Right cardiac atrium (tissue), 5 donors: ENCODE measurements at places on chromosomes 2 and 18. TPM values are rescaled to one million over a fixed set of nuclear protein-coding genes. Genes with fewer than 3 reads are reported as not detected.

Gene B3GNT7
- 2.5 TPM for polyA plus RNA-seq

DNA sequence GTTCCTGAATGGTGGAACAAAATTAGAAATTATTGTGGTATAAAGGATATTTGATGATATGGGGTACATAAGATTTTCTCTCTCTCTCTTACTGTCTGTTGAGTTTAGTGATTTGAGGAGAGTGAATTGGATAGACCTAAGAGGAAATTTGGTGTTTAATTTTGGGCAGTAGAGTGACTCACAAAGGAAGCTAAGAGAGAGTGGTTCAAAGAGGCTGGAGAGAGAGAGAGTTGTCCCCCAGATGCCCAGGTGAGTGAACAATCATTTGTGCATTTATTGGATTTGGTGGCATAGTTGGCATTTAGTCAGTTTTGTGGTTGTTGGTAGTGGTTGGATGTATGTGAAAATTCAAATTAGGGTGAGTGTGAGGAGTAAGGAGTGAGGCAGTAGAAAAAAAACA lies 56.8 kb downstream of the GPD2 start:
- DNase-seq = no peak

GRCh38 chr2:157325786-157326185 lies at the start of gene ERMN:
Gene ERMN, minus strand, starts transcription at chr2:157325824. Its CDS starts 182 bp downstream, at chr2:157325642.
- DNase-seq = no peak

DNA sequence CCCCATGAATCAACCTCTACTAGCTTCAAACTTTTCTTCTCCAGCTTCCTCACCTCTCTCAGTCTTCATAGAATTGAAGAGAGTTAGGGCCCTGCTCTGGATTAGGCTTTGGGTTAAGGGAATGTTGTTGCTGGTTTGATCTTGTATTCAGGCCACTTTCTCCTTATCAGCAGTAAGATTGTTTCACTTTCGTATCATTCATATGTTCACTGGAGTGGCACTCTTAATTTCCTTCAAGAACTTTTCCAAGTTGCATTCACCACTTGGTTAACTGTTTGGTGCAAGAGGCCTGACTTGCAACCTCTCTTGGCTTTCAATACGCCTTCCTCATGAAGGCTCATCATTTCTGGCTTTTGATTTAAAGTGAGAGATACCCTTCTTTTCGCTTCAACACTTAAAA lies 22.8 kb downstream of the OXER1 start:
- DNase-seq = no peak

GRCh38 chr2:107721178-107721577 lies 105.5 kb upstream of the RGPD4 start:
- DNase-seq = no peak

GRCh38 chr2:62197011-62197924 lies 1.4 kb downstream of the B3GNT2 start:
- peak; percentile 76 for DNase-seq

GRCh38 chr18:42838546-42839145 lies 276.8 kb downstream of the RIT2 start:
- DNase-seq = no peak

DNA sequence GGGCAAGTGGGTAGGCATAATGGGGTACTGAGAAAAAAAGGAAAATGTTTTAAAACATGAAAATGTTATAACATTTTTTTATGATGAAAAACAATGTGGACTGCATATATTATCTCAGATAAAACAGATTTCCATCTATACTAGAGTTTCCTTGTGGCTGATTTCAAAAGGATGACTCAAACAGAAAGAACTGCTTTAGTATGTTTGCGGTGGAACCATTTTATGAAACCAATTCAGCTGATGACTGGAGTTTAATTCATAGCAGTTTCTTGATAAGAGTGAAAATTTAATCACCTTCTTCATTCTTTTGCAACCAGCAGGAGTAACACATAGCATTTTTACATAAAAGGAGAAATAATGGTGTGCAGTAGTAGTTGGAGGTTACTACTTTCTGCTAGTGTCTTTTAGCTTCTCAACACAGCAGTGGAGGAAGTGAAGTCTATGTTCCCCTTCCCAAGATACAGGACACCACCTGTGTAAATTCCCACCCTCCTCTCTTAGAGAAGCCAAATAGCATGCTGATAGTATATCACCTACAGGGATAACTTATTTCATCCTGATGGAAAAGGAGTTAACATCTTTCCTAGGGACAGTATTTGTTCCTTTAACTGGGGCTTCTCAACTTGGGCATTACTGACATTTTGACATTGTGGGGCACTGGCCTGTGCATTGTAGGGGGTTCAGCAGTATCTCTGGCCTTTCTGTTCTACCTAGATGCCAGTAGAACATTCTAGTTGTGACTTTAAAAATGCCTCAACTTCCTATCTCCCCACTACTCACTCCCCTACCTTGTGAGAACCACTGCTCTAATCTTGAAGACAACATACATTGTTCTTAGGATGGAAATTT lies 29.9 kb downstream of the PELI1 start:
- DNase-seq = no peak

DNA sequence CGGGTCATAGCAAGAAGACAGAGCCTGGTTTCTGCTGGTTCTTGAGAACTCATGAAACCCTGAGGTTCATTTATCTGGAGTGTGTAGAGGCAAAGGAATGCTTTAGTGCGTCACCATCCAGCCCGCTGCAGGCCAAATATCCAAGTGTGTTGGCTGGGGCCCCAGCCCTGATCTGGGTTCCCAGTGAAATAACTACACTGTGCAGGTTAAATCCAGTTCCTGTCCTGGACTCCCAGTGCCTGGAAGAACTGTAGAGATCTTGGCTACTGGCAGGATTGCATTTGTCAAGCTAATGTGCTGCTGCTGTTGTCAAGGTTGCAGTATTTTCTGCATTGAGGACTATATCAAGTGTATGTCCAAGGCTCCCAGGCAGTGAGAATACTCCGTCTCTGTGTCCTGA lies 89.9 kb downstream of the MAPK4 start:
- DNase-seq = peak; percentile 81

GRCh38 chr2:112821682-112822081 lies 14.9 kb downstream of the IL1B start:
- no peak for DNase-seq

- DNase-seq = no peak
These were observed 765.0 kb upstream of the CELF4 start for GRCh38 chr18:38330573-38330972.

GRCh38 chr2:241389697-241390096 lies 33.6 kb downstream of the FARP2 start:
- DNase-seq = no peak

DNA sequence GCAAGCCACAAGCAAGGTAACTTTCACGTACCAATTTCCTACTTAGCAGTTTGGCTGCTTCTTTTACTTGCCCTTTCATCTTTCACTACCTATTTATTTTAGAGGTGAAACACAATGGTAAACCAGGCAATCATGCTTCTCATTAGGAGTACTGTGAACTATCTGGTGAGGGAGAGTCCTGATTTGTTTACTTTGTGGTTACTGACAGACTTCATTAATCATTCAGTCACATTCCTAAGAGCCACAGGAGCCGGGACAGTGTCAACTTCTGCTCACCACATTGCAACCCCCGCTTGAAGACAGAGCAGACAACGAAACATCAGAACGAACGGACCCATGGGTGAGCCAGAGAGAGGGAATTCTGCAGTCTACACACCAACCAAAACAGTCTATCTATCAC lies 28.8 kb downstream of the TUBB6 start:
- DNase-seq = no peak

GRCh38 chr18:76528477-76529432 lies 33.7 kb upstream of the ZNF516 start:
- no peak for DNase-seq

DNA sequence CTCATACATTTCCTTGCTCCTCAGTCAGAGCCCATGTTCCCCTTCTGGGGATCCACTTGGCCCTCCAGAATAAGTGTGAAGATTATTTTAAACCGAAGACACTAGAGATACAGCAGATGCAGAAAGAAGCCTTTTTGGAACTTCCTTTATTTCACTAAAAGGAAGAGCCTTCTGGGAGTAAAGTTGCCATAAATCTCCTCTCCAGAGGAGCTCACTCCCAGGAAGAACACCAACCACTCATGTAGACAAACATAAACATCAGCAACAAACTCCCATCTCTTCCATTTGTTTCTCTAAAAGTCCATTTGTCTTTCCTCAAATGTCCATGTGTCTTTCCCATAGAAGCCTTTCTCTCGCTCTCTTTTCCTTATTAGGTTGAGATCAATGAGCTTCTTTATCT lies 62.4 kb upstream of the MSH6 start:
- no peak for DNase-seq

Gene GCKR
- polyA plus RNA-seq = 0.50 TPM

- no peak for DNase-seq
These were observed 55.4 kb upstream of the THOC1 start for GRCh38 chr18:323253-323622.

Gene PDE1A
- polyA plus RNA-seq = 6.1 TPM

Gene RAB27B
- under 0.01 TPM for polyA plus RNA-seq

DNA sequence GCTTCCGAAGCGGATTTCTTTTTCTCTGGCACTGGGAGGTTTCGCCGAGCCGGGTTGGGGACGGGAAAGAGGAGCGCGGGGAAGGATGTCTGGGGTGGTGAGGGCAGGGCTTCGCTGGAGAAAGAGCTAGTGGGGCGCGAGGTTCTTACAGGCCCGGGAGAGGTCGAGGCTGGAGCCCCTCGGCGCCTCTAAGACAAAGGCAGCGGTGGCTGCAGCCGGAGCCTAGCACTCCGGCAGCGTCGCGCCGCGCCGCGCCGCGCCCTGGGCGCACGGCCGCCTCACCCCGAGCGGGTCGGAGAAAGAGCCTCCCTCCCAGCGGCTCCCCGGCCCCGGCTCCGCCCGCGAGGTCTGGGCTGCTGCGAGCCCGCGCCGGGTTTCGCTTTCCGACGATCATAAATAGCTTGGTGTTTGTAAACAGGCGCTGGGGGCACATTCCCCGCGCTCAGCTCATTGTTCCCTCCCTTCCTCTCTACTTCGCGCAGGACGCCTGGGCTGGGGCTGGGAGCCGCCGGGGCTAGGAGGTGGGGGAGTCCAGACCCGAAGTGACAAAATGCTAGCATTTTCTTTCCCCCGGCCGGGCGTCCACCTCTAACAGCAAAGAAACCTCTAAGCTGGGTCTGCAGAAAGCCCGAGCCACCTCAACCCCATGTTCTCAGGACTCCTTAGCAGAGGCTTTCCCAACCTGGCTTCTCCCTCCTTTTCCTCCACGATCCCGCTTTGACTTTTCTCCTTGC lies 813 bp upstream of the MEIS1 start:
- peak; percentile 79 for DNase-seq

DNA sequence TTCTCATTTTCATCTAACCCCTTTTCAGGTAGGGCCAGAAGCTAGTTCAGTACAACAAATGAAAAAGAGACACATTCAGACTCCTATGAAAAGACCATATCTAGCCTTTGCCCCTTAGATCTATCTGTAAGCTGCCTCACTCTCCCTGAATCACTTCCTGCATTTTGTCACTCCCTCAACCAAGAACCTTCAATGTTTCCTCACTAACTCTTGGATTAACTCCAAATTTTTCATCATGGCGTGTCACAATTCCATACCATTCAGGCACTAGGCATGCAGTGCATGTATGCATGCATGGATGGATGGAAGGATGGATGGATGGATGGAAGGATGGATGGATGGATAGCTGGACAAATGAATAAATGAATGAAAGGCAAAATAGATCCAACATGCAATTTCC lies 356.9 kb downstream of the TNS1 start:
- no peak for DNase-seq

DNA sequence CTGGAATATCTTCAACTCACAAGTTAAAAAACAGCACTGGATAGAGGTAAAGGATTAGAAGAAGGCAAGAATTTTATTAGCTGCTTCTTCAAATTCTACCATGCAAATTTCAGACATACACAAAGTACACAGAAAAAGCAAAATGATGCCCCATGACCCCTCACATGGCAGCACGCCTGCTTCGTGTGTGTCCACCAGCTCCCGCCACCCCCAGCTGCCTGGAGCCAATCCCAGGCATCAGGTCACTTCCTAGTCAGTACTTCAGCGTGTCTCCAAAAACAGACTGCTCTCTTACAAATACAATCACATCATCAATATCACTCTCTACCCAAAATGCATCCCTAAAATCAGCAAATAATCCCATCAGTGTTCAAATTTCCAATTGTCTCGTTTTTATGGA lies 35.8 kb downstream of the IMPA2 start:
- DNase-seq = no peak

DNA sequence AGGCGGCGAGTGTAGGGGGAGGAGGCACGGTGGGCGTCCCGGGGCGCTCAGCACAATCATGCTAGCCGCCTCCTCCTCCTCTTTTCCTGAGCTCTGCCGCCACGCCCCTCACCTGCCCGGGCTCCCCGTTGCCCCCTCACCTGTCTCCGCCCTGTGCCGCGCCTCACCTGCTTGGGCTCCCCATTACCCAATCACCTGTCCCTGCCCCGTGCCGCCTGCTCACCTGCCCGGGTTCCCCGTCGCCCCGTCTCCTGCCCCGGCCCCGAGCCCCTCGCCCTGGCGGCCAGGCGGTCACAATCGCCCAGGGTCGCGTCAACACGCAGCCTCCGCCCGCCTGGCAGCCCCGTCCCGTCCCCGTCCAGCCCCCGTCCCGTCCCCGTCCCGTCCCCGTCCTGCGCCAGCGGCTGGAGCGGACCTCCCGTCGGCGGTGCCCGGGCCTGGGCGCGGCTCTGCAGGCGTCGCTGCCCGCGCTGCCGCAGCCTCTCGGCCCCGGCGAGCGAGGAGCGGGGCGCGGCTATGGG lies at the start of gene DCDC2C:
Gene DCDC2C, plus strand, starts transcription at position 340 of the 521 bp plus-strand sequence. Its CDS starts 177 bp downstream, at position 517.
- DNase-seq = no peak

GRCh38 chr2:10305715-10306114 lies 3.0 kb downstream of the HPCAL1 start:
- DNase-seq = no peak

- DNase-seq = no peak
These were observed 162.8 kb downstream of the SMAD2 start for GRCh38 chr18:47767699-47768098.

Gene UGT1A8
- not detected for polyA plus RNA-seq

DNA sequence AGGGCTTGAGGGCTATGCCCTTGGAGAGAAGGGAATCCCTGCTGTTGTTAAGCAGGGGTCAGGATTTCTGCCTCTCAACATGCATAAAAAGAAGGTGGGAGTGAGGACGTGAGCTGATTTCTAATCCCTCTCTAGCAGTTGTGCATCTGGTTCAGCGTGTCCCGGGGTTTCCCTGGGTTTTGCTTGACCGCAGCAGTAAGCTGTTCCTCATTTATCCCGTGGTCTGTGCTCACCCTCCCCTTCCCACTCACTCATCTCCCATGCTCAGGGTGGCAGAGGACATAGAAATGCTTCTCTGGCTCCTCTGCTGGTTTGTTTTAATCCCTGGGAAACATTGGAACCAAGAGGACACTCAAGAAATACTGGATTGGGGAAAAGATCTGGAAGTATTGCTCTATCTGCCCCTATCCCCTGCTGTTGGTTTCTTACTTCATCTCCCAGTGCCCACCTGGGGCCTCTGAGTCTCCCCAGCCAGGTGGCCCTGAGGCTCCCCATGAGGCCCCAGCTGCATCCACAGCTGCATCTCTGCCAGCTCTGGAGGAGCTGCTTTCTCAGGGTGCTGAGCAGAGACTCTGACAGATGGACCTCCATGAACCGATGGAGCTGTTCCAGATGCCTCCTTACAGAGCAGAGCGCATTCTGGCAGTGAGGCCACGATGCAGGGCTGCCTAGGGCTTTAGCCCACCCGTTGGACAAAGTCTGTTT lies 36.1 kb downstream of the TET3 start:
- no peak for DNase-seq

GRCh38 chr18:76495006-76495370 lies at the start of gene ZNF516:
Gene ZNF516, minus strand, starts transcription at chr18:76495242. Its CDS starts 52,188 bp downstream, at chr18:76443054.
- DNase-seq = no peak
